ENCODE measurements at places on chromosomes 1 and 21.
A peak's percentile ranks its signal among the peaks of the same experiment; 100 is the strongest.

DNA sequence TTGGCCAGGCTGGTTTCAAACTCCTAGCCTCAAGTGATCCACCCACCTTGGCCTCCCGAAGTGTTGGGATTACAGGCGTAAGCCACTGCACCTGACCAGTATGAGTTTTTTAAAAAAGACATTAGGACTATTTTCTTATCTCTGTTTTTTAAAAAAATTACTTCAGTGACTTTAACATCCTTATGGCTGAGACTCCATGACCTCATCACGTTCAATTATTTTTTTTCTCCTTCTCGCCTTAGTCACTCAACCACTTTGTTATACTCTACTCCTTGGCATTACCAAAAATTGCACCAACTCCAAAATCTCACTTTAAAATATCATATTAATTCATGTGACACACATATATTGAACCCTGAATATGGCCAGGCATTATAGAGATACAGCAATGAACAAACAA is 35.5 kb downstream of the EIF2B3 start:
- no peak for DNase-seq

- DNase-seq: no peak
These were observed 7.5 kb upstream of the CSRP1 start for GRCh38 chr1:201514466-201514865.

- DNase-seq: no peak
These were observed 34.2 kb downstream of the CHD5 start for GRCh38 chr1:6145864-6146410.

GRCh38 chr1:25648681-25649440 is 32.3 kb downstream of the MAN1C1 start:
- DNase-seq: no peak

DNA sequence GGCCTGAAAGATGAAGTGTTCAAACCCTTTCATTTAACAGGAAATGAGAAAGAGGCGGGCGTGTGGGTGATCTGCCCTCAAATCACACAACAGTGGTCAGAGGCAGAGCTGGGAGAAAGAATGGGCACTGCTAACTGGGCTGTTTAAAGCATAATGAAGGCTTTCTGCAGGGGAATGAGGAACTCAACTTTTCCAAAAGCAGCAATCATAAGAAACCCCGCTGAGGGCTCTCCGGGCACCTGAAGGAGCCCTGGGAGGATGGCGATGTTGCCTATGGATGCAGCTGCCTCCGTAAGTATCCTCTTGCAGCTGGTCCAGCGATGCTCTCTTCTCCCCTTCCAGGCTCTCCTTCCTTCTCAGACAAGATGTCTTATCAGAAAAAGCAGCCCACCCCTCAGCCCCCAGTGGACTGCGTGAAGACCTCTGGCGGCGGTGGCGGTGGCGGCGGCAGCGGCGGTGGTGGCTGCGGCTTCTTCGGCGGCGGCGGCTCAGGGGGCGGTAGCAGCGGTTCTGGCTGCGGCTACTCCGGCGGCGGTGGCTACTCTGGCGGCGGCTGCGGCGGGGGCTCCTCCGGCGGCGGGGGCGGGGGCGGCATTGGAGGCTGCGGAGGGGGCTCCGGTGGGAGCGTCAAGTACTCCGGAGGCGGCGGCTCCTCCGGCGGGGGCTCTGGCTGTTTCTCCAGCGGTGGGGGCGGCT is 1.2 kb downstream of the LORICRIN start:
- peak; percentile 42 for DNase-seq

DNA sequence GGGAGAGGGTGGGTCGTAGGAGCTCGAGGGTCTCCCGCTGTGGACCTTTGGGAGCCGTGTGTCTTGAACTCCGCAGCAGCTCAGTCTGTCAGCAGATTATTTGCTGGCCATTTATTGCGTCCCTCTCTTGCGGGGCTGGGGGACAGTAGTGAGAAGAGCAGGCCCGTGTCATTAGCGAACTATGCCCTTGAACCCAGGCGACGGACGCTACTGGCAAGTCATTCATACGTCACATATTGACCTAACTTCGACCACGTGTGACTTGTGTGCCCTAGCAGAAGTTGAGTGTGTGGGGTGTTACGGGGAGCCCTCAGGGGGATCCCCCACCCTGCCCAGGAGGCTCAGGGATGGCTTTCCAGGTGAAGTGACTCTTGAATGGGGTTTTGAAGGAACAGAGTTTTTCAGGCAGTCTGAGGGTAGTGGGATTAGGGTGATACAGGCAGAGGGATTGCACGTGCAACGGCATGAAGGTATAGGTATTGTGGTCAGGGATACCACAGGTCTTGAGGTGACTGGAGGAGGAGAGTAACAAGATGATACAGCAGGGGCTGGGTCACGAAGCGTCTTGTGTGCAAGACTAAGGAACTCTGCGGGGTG is 13.0 kb downstream of the RCC1 start:
- peak; percentile 60 for DNase-seq

DNA sequence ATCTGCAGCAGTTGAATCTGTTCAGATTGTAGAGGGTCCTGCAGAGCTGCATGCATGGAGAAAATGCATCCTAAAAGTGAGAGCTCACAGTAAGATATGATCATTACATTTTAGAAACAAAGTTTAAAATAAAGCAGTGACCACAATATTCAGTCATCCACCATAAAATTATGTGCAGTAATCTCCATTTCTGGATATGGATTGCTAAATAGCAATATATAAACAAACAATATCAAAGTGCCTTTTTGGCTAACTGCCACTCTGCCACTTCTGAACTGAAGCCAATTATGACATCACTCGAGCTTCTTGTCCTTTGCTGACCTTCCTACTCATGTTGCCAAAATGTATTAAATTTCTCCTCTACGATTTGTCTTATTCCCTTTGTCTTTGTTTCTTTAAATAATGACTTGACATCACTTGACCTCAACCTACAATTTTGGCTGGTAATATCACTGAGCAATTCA is 262.0 kb upstream of the CXADR start:
- no peak for DNase-seq

- DNase-seq: no peak
These were observed 62.3 kb upstream of the ADARB1 start for GRCh38 chr21:45011911-45012661.

- peak; percentile 35 for DNase-seq
These were observed 16.2 kb downstream of the CACNA1S start for GRCh38 chr1:201096041-201096461.

- DNase-seq: no peak
These were observed 43.3 kb upstream of the TSHB start for GRCh38 chr1:114986286-114986685.

- no peak for DNase-seq
These were observed 80.7 kb downstream of the TBX15 start for GRCh38 chr1:118907466-118907865.

DNA sequence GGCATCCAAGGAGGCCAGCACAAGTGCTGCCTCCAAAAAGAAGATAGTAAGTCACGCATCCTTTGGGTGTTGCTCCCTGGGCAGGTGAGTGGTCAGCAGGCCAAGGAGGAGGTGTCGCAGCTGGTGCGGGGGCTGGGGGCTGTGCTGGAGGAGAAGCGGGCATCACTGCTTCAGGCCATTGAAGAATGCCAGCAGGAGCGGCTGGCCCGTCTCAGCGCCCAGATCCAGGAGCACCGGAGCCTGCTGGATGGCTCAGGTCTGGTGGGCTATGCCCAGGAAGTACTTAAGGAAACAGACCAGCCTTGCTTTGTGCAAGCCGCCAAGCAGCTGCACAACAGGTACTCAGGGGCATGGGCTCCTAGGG is 4.3 kb downstream of the TRIM46 start:
- DNase-seq: no peak

GRCh38 chr1:201145132-201145531 is 9.1 kb downstream of the TMEM9 start:
- DNase-seq: no peak

- no peak for DNase-seq
These were observed 53.4 kb downstream of the DMAP1 start for GRCh38 chr1:44266400-44267344.

GRCh38 chr1:242827538-242827937 is 303.0 kb upstream of the PLD5 start:
- no peak for DNase-seq

GRCh38 chr1:183433703-183434102 is 15.5 kb upstream of the NMNAT2 start:
- DNase-seq: no peak

DNA sequence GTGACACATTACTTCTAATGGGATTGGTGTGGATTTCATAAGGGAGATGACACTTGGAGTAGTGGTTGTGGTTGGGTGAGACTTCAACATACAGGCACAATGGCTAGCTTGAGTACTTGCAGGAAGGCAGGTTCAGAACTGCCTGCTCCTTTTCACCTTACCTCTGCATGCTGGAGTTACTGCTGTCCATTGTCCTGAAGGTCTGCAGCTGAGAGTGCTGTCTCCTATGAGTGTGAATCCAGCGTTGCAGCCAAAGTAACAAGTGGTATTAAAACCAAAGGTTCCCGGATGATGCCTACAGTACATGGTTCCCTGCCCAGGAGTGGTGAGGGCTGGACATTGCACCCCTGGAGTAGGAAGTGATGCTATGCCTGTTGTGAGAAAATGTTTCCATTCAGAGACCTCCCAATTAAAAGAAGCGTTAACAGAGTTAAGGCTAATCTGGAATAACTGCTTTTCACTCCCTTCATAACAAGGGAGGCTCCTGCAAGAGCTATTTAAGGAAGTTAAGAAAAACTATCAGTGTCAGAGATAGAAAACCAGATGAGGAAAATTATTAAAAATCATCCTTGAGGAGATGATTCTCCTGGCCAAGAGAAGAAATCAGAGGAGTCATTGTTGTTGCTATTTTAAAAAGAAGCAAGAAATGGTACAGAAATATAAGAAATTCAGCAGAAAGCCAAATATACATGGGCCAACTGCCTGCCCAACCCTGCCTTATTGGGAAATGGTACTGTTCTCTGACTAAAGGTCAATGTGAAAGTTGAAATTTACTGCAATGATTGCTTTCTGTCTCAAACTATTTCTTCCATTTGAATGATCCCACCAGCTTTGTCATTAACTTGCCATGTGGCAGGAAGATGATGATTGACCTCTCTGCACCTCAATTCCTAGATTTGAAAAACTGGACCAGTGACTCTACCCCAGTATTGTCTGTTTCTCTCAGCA is 9.8 kb upstream of the F5 start:
- DNase-seq: no peak

DNA sequence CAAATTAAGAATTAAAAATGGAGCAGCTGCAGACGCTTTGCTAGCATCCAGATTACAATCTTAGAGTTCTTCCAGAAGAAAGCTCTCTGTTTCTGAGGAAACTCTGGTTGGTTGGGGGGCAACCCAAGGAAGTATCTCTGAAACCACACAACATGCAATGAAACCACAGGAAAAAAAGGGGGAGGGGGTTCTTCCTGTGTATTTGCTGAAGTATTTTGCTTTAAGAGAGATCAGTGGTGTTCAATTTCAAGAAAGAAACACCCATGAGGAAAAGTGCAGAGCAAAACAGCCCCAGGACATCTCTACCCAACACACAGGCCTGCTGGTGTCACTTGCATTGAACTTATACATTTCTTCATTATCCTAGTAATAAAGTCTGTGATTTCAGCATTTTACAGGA is 19.7 kb upstream of the TIAM1 start:
- DNase-seq: no peak

DNA sequence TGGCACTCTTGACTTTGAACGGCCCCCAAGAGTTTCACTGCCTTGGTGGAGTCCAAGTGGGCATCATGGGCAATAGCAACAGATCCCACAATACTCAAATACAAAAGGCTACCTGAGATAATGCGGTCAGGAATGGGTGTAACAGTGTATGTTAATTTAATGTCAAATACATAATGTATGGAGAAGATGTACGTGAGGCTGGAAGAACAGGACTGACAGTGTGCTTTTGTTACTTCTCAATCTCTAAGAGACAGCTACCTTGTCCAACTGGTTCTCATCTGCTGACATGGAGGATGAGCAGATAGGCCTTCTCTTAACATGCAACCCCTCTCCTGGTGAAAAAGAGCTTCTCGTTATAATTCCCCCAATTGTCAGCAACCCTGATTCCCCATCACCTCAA is 167.2 kb downstream of the APP start:
- DNase-seq: no peak

DNA sequence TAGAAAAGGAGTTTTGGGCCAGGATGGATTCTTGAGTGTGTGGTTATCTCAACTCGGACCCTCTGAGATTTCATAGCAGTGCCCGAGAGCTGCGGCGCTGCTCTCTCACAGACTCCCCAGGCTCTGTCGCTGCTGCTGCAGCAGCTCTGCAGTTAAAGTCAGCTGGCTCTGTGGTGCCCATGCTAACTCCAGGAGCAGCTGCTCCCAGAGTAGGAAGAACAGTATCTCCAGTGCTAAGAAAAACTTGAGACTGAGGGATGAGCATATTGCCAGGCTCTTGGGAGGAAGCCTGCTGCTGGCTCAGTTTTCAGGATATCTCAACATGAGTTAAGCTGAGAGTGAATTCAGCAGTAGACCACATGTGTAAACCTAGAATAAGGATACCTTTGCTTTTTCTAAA is 4.5 kb downstream of the LCE2D start:
- DNase-seq: no peak

DNA sequence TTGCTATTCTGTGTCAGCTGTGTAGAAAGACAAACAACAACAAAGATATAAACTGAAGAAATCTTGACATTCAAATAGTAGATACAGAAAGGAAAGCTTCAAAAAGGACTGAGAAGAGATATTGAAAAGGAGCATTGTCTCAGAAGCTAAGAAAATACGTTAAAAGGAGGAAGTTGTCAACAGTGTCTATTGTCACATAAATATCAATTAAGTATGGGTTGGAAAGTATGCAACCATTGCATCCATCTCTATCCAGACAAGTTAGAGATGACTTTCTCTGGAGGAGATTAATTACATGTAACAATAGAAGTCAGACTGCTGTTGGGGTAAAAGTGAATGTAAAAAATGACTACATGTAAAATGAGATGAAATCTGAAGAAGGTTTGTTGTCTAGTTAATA is 29.7 kb upstream of the BRINP3 start:
- no peak for DNase-seq

DNA sequence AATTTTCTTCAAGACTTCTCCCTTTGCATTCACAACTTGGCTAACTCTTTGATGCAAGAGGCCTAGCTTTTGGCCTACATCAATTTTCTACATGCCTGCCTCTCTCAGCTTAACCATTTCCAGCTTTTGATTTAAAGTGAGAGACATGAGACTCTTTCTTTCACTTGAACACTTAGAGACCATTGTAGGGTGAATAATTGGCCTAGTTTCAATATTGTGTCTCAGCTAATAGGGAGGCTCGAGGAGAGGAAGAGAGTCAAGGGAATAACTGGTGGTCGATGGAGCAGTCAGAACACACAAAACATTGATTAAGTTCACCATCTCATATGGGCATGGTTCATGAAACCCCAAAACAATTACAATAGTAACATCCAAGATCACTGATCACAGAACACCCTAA is 225.5 kb downstream of the TPR start:
- DNase-seq: no peak

DNA sequence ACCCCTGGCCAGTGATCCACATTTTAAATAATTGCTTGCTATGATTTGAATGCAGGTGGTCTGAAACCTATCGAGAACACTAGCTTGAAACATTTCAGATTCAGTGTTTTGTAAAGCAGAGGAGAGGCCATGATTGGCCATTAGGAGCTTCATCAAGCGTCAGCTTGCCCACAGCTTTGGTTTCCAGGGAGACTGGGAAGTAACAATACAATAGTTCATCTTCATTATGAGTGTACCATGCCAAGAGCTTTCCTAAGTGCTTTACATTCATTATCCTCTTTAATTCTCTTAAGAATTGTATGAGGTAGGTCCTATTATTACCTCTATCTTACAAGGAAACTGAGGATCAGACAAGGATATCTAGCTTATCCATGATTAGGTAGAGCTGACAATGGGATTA is 27.7 kb upstream of the ATP5PO start:
- no peak for DNase-seq
